ENCODE measurements at places on chromosomes 2 and 18.
A peak's percentile ranks its signal among the peaks of the same experiment; 100 is the strongest.

- no peak for DNase-seq
Measured at GRCh38 chr2:104919127-104919526, 65.2 kb downstream of the POU3F3 start.

GRCh38 chr2:145765874-145766273 is 1246.0 kb upstream of the ZEB2 start:
- no peak for DNase-seq

GRCh38 chr2:53058526-53058925 is 709.1 kb upstream of the CHAC2 start:
- no peak for DNase-seq

DNA sequence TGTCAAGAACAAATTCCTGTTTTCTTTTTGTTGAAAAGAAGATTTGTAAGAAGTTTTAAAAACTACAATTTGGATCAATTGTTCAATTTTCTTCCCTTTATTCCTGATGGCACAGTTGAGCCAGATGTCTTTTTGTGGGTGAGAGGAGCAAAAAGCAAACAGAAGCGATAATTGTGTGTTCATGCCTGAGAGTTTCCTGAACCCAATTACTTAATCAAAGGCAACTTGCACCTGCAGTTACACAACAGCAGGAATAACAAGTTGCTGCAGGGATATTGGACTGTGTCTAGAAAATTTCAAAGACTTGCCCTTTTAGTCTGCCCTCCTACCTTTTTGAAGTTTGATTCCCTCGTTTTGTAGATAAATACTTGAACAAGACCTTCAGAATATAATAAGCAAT is 383.6 kb downstream of the DSEL start:
- DNase-seq, result no peak

GRCh38 chr2:174648896-174649295 is 51.3 kb upstream of the WIPF1 start:
- DNase-seq, result no peak

DNA sequence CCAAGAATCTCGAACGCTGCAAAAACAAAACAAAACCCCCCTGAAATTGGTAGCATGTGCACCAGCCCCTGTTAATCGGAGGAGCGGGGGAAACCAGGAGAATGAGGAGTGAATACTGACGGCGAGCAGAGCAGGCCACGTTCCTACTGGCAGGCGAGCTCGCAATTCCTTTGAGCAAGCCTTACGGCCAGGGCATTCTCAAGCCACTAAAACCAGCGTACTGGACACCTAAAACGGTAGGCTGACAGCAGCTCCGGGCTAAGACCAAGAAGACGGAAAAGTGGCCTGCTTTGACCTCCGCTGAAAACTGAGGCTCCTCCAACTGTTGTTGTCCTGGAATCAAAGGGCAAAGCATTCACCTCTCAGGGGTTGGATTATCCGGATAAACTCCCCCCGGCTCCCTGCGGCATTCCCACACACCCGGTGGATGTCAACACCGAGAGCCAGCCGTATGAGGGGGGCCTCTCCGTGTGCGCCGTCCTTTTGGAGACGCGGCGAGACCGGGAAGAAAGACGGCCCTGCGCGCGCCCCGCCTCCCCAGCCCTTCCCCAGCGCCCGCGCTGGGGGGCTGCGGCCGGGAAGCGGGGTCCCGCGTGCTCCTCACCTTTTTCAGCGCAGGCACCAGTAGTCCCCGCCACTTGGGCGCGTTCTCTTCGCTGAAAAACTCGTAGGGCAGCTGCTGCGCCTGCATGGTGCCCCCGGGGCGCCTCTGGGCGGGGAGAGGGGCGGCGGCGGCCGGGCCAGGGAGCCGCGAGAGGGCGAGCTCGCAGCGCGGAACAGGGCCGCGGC is 925 bp downstream of the SOS1 start:
- peak; percentile 77 for DNase-seq

- DNase-seq, result no peak
Measured at GRCh38 chr2:207660994-207661393, 35.8 kb upstream of the METTL21A start.

GRCh38 chr2:237872178-237872887 is 12.9 kb downstream of the RAMP1 start:
- DNase-seq, result no peak

- DNase-seq, result no peak
Measured at GRCh38 chr2:171166328-171166983, 5.8 kb upstream of the TLK1 start.

DNA sequence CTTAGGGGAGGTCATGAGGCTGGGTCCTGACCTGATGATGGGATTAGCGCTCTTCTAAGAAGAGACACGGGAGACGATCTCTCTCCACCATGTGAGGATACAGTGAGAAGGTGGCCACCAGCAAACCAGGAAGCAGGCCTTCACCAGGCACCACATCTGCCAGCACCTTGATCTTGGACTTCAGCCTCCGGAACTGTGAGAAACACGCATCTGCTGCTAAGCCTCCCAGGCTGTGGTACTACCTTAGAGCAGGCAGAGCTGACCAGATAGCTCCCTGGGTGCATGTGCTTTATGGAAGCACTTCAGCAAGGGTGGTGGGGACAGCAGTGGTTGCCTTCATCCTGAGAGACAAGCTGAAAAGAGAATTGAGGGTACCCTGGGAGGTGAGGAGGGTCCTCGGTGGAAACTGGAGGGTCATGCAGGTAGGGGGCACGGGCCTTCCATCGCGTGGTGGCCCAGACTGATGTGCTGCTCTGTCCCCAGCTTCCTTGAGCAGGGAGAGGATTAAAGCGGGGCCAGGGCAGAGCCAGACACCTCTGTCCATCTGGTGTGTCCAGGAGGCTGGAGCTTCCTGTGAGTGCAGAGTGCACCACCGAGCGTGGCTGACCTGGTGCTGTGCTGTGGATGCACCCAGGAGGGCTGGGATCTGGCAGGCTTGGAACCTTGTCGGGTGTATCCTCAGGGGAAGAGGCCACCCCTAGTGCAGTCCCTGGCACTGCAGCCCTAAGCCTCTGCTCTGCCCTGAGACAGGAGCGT is 42.9 kb upstream of the HS6ST1 start:
- no peak for DNase-seq

DNA sequence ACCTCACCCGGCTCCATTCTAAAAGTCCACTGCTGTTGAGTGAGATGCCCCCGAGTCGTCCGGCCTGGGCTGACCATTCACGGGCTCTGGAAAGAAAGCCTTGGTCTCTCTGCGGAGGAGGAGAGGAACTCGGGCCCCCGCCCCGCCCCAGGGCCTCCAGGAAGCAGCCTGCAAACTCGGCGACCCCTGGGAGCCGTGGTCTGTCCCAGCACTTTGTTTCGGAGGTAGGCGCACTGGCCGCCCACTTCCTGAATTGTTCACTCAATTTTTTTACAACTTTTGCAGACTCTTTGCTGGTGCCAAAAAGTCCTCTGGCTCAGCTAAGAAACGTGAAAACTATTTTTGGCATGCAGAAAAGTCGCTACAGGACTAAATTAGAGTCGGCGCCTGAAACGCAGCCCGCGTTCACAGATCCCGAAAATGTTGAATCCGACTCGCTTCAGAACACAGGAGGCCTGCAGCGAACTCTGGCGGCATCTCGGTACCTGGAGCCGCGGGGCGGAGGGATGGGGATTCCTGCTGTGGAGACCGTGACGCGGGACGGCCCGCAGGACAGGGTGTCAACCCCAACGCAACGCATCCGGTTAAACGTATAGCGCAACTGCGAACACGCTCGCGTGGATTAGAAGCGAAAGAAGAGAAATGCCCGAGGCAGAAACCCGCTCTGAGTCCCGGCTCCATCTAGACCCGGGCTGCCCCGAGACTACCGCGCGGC is 1.5 kb downstream of the PXDN start:
- DNase-seq, result no peak

DNA sequence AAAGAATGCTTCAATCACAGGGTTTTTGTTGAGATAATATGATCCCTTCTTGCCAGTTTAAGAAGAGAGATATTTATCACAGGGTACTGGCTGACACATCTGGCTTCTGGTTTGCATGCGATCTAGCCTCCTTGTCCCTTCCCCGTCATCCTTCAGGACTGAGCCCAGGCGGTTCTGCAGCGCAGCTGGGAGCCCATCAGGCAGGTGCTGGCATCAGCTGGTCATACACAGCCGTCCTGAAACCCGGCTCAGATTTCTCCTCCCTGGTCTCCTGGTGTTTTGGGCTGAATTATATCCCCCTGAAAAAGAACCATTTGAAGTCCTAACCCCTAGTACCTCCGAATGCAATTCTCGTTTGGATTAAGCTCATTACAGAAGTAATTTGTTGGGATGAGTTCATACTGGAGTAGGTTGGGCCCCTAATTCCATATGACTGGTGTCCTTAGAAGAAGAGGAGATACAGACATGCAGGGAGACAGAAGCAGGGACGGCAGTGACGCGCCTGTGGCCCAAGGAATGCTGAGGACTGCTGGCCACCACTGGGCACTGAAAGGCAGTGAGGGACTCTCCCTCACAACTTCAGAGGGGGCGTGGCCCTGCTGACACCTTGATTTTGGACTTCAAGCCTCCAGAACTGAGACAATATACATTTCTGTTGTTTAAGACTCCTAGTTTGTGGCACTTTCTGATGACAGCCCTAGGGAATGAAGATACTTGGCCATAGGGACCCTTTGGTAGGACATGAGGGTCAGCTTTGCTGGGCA is 83.9 kb upstream of the ODC1 start:
- no peak for DNase-seq

DNA sequence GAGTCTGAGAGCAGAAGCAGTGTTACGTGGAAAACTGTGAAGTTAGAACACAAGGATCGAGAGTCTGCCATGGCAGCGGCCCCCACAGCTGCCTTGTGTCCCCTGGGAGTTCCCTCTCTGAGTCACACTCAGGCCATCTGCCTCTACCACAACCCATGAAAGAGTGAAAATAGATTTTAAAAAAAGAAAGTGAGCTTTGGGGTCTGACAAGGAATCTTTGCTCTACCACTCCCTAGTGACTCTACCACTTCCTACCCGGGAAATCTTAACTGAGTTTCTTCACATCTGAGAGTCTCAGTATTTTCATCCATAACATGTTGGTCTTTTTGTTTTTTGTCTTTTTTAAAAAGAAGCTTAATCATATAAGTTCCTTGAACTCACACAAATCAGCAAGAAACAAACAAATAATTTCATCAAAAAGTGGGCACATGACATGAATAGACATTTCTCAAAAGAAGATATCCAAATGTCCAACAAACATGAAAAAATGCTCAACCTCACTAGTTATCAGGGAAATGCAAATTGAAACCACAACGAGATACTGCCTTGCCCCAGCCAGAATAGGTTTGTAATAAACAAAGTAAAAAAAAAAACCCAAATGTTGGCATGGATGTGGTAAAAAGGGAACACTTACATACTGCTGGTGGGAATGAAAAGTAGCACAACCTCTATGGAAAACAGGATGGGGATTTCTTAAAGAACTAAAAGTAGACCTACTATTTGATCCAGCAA is 2.4 kb upstream of the MSGN1 start:
- peak; percentile 75 for DNase-seq

GRCh38 chr2:202090530-202090929 is 17.5 kb downstream of the KIAA2012 start:
- no peak for DNase-seq

DNA sequence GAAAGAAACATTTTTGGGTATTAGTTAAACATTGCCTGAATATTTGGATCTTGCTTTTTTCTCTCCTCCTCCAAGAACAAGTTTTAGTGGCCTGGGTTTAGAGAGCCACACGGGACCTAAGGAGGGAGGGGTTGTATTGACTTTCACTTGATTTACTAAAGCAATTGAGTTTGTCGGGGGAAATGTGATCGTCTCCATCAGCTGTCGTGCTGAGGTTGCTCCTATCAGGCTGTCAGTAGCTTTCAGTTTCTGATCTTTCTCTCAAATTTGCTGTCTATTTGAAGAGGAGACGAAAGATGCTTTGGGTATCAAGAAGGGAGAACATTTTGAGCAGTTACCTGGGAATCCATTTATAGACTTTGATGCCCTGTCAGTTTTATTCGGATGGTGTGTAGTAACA is 106.0 kb downstream of the SETBP1 start:
- peak; percentile 29 for DNase-seq

Measured in GM06990 (cell line).